Stimulated activated naive CD8-positive, alpha-beta T cell treated with anti-CD3 and anti-CD28 coated beads, Interleukin-15, amount 100 ng/mL, for 72 hours (primary cell): ENCODE measurements at places on chromosomes 2 and 18.

- no peak for DNase-seq
These were observed 67.3 kb upstream of the UPP2 start for GRCh38 chr2:158034198-158034866.

GRCh38 chr2:226130192-226130591, 669.4 kb downstream of the IRS1 start:
- DNase-seq: no peak

GRCh38 chr2:88815282-88815681, 123.8 kb downstream of the RPIA start:
- no peak for DNase-seq

DNA sequence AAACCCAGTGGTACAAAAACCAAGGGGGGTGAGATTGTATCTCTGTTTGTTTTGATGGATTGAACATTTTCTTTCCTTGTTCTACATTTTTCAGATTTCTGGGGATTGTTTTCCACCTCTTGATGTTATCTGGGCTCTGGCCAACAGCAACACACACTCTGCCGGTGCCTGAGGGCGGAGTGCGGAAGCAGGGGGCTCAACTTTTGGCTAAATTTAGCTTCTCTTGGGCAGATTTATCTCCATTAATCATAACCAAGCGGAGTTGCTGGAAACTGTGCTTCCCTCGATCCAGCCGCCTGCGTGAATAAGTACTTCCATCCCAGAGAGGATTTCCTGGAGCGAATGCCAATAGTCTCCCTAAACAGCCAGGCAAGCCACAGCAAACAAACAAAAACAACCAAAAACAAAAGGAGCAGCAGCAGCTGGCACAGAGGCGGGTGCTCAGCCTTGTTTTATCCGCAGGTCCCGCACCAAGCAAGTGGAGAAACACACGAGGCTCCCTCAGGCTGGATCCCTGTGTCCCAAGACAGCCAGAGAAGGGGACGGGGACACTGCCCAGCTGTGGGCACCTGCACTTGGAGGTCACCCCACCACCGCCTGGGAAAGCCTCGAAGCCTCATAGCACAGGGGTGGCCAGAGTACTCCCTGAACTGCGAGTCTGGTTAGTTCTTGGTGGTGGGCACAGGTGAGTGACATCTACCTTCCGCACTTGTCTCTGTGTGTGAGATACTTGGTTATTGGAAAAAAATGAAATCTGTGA, 143.4 kb downstream of the NDUFA10 start:
- DNase-seq: no peak

GRCh38 chr2:239439754-239440315, 39.0 kb upstream of the HDAC4 start:
- no peak for DNase-seq

DNA sequence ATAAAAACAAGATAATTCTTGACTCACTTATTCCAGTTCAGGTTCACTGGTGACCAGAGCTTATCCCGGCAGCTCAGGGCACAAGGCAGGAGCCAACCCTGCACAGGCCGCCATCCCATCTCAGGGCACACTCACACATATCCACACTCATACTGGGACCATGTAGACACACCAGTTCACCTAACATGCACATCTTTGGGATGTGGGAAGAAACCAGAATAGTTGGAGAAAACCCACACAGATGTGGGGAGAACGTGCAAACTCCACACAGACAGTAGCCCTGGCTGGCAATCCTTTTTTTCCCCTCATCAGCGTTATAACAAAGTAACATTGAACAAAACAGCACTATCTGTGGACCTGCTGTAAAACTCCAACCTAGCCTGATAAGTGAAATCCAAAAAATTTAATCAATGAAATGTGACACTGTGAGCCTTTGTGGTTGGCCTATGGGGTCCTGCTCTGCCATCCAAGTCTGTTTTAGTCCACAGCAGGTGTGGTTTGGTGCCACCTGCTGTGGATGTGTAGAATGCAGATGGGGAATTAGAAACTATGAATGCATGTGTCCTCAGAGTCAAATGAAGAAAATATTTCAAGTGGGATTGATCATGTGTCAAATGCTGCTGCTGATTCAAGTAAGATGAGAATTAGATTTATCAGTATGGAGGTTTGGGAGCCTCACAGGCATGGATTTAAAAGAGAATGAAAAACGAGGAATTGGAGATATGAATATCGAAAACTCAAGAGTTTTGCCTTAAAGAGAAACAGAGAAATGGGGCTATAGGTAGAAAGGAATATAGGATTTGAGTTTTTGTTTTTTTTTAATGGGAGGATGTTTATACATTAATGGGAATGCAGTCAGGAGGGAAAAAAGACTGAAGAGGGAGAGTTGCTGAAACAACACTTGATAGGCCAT, 47.0 kb downstream of the UGP2 start:
- peak; percentile 42 for DNase-seq

- no peak for DNase-seq
These were observed 48.1 kb downstream of the SEMA4F start for GRCh38 chr2:74702001-74702715.

DNA sequence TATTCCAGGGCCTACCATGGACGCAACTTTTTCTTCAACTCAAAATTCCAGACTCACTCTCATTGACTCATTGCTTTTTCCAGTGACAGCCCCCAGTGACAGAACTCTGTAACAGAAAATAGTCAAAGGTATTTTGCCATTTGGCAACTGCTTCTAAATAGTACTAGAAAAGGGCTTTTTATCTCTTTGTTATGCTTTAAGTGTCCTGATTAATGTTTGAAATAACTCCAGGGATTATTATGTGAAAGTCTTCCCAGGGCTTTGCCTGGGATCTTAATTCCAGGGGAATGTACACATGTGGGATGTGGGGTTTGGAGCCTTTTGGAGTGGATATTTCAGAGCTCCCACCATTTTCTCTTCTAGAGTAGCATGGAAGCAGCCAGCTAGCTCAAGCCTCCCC, 198.8 kb downstream of the KCNS3 start:
- DNase-seq: no peak

DNA sequence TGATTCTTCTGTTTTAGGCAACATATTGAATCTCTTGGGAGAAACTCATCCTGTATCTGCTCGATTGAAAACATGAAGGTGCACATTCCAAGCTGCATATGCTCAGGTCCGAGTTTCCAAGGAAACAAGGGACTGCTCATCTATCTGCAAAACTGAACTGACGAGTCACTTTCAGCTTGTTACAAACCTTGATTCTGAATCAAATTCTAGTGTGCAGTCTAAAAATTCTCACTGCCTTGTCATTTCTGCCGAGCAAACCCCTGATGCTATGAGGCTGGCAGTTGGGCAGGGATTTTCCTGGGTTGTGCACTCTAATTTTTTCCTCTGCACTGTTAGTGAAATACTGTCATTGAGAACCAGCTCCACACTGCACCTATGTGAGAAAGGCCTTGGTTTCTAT, 101.3 kb upstream of the ETAA1 start:
- no peak for DNase-seq

DNA sequence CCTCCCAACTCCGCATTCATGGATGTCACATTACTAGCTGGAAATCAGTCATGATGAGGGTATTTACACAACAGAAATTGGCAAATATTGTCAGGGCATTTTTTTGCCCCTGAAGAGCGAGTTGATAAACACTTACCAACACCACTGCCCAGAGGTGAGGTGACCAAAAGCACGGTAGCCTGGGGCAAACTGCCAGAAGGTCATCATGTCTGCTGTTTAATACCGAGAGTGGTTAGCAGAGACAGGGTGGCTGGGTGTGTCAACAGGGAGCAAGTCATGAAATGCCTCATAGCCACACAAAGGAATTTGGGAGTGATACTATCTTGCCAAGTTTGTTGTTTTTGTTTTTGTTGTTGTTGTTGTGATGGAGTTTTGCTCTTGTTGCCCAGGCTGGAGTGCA, 37.0 kb upstream of the EPC2 start:
- DNase-seq: no peak

DNA sequence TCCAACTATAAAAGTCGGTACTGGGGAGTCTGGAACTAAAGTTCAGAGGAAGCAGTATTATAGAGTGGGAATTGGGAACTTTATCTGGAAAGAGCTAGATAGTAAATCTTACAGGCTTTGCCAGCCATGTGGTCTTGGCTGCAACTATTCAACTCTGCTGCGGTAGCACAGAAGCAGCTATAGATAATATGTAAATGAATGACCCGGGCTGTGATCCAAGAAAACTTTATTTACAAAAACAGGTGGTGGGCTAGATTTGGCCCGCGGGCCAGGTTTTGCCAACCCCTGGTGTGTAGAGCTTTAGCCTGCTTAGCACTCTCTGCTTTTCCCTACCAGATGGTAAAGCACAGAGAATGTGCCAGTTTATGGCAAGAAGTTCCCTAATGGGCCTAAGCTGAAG, 70.8 kb downstream of the TNP1 start:
- DNase-seq: no peak
